ENCODE measurements at places on chromosomes 4 and X.

DNA sequence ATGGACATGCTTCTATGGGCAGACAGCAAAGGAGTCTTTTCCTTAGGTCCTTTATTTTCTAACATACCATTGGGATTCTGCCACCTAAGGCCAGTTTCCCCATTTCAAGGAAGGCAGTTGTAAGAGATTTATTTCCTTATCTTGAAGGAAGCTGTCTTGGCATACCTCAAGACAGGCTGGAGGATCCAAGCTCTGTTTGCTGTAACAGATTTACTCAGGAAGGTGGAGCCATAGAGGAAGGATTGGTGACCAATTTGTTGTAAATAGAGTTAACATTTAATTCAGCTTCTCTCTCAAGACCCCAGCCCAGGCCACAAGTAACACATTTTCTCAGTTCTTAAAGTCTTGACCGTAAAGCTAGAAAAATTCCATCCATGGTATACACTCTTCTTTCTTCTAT is 131.6 kb upstream of the TENM3 start:
- DNase-seq: no peak

DNA sequence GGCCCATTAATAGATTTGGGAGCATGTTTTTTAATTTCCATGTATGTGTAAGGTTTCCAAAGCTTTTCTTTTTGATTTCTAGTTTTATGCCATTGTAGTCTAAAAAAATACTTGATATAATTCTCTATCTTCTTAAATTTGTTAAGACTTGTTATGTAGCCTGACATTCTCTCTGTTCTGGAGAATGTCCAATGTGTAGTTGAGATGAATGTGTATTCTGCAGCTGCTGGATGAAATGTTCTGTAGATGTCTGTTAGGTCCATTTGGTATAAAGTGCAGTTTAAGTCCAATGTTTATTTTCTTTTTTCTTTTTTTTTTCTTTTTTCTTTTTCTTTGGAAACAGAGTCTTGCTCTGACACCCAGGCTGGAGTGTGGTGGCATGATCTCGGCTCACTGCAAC is 378.5 kb upstream of the MAD2L1 start:
- DNase-seq: no peak

- no peak for DNase-seq
Observed at GRCh38 chr4:60195256-60195655, 1004.9 kb upstream of the ADGRL3 start.

GRCh38 chrX:71542411-71542810 is 9.5 kb downstream of the OGT start:
- DNase-seq: no peak

GRCh38 chrX:10555846-10556245 is 64.5 kb downstream of the MID1 start:
- no peak for DNase-seq

GRCh38 chr4:22187203-22187820 is 238.7 kb upstream of the KCNIP4 start:
- no peak for DNase-seq

DNA sequence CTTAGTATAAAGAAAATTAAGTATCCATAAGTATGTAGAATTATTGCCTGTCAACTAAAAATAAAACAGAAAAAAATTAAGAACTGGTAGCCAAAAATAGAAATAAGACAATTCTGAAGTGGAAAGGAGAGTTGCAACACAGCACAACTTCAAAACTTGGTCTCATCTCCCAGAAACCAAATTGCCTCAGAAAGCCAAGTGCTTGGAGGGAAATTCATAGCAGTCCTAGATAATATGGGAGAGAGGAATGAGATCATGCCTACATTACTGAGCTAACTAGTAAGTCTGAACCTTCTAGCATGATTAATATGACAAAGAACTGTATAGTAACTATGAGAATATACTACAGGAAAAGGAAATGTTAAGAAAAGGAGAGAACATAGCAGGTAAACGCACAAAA is 256.5 kb downstream of the LDB2 start:
- DNase-seq: no peak

DNA sequence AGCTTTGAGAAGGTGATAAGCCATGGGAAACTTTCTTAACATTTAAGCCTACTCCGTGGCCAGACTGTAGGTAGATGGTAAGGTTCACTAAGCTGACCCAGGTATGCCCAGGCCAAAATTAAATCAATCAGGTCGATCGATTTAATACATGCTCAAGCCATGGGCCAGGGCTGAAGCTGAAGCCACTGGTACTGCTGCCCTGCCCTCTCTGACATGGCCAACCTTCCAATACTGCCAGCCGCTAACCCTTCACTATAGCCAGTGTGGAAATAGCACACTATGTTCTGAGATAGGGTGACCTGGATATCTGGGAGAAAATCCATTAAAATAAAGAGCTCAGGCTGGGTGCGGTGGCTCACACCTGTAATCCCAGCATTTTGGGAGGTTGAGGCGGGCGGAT is 31.6 kb downstream of the TSC22D3 start:
- no peak for DNase-seq

GRCh38 chr4:2811830-2812611 is 19.1 kb downstream of the SH3BP2 start:
- DNase-seq: peak; percentile 49

DNA sequence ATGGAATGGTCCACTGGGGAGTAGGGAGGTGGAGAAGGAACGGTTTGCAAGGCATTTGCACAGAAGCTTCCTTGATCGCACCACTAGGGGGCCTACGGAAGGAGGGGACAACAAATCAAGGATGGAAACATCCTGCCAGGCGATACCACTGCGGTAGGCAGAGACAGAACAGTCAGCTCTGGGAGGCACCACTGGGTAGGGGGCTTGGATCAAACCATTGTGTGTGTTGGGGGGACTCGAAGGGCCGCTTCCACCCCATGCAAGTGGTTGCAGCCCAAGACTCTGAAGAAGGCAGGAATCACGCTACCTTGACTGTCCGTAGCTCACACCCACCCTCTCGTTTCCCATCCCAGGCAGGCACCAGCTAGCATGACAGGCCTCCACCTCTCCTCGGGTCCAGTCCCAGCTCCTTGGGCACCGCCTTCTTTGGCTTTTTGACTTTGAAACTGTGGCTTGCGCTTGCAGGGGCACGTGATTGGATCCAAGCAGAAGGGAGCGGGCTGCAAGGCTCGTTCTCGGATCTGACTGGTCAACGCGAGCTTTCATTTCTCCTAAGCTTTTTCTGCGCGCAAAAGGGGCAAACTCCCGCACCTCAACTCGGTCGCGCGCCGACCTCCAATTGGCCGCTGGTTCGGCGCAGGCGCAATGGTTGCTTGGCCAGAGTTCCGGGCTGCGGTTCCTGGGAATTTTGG is 28.4 kb downstream of the GAGE1 start:
- DNase-seq: no peak

DNA sequence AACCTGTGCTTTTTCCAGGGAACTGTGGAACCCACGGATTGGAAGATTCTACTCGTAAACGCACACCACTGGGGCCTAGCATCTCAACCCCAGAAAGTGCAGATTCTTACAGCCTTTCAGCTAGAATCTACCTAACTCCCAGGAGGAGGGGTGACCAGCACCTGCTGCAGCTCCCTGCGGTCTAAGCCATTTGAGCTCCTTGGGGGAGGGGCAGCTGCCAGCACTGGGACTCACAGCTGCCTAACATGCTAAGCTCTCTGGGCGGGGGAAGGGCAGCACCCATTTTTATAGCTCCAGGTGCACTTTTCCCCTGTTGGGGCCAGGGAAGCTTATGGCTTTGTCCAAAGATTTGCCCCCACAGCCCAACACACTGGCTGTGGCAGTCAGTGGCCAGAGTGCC is 595.7 kb upstream of the EPHA5 start:
- DNase-seq: no peak

- DNase-seq: no peak
Observed at GRCh38 chrX:1686642-1687041, 71.8 kb downstream of the ASMT start.

DNA sequence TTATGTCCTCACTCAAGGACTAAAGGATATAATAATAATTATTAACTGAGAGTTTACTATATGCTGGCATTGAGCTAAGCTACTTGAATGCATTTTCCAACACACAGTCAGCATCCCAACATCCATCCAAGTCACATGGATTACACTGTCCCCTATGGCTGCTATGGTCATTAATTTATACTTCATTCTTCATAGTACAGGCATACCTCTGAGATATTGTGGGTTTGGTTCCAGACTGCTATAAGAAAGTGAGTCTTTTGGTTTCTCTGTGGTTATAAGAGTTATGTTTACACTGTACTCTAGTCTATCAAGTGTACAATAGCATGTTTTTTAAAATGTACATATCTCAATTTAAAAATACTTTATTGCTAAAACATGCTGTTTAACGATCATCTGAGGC is 89.2 kb downstream of the LNX1 start:
- no peak for DNase-seq

GRCh38 chrX:44054863-44055601 is 81.8 kb upstream of the NDP start:
- no peak for DNase-seq

DNA sequence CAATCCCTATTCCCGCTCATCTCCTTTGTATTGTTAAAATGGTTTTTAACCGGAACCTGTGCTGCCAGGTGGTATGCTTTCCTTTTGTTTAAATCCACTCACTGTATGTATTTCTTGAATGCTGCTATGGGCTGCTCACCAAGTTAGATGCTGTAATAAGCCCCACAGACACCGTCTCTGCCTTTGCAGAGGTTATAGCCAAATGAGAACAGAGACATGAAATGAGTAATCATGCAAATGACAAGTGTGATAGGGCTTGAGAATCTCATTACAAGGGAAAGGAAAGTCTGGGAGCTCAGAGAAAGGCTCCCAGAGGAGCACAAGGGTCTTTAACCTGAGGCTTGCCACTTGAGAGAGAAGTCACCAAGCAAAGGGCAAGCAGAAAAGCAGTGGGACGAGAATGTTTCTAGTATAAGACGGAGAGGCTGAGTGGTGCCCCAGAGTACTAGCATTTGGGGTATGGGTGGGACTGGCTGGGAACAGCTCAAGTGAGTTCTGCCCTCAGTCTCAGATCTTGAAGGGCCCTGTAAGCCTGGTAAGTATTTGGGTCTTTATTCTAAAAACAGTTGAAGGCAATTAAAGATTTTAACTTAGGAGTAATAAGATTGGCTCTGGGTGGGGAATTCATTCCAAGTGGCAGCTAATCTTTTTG is 110.8 kb upstream of the H2AZ1 start:
- DNase-seq: no peak

DNA sequence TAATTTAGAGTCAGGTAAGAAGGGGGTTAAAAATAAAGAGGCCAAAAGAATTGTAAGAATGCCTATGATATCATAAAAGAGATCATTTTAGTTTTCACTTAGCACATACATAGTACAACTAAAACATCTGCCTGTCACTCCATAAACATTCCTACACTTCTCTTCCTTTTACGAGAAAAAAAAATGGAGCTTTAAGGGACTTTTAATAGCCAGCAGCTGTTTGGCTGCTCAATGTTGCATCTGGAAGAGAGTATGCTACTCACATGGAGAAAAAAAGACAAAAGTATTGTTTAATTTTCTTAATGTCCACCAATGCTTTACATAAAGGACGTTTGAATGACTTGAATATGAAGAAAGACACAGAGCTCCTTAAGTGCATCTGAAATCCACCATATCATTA is 48.7 kb upstream of the TNIP3 start:
- no peak for DNase-seq

- DNase-seq: no peak
Observed at GRCh38 chr4:78560296-78560963, 8.9 kb downstream of the ANXA3 start.

DNA sequence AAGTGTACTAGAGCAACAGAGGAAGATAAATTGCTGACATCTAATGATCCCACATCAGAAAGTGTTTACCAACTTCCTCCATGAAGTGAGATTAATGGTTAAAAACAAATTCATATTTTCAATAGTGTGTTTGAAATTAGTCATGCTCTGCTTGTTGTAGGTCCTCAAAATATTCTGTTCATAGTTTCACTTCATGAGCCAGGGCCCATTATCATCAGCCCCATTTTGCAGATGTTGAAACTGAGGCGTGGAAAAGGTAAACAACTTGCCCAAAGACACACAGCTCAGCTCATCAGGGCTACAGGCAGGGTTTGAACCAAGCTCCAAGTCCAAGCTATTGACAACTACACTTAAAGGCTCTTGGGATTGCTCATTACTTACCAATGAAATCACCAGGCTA is 103.5 kb upstream of the PPARGC1A start:
- no peak for DNase-seq

- no peak for DNase-seq
Observed at GRCh38 chrX:44224760-44225159, 118.7 kb downstream of the EFHC2 start.

- no peak for DNase-seq
Observed at GRCh38 chr4:139227729-139228404, 50.8 kb upstream of the ELF2 start.
